ENCODE measurements at places on chromosomes 5 and 9.
A peak's percentile ranks its signal among the peaks of the same experiment; 100 is the strongest.

DNA sequence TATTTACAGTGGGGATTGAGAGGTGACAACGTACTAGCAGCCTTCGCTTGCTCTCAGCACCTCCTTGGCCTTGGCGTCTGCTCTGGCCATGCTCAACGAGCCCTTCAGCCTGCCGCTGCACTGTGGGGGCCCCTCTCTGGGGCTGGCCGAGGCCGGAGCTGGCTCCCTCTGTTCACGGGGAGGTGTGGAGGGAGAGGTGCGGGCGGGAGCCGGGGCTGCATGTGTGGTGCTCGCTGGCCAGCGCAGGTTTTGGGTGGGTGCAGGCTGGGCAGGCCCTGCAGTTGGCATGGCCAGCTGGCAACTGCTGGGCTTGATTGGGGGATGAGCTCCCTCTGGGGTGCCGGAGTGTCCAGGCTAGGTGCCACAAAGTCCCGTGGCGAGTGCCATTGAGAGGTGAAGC is 5.8 kb upstream of the DMRTA1 start:
- no peak for DNase-seq

DNA sequence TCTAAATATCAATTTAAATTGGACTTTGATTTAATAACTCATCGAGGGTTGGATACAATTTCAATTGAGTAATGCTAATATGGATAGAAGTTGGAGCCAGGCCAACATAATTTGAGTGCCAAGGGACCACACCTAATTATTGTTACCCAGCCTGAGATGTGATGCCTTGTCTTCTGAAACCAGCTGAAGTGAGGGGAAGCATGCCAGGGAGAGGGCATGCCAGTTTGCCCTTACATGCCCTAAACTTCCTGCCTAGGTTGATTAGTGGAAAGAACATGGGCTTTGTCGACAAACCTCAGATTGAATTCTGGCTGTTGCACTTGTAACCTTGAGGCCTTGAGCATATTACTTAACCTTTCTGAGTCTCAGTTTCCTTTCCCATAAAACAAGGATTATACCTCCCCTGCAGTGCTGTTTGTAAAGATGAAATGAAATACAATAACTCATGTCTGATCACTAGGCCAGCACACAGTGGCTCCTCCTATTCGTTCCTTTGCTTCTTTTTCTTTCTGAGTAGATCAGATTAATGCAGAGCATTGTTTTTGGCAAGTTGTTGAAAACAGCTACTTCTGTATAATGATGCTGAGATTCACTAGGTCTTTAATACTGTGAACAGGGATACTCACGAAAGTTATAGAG is 412.8 kb downstream of the TLE4 start:
- DNase-seq: no peak

- no peak for DNase-seq
Measured at GRCh38 chr5:77146896-77147295, 59.8 kb upstream of the ZBED3 start.

- no peak for DNase-seq
Measured at GRCh38 chr5:57825031-57825686, 342.5 kb upstream of the ACTBL2 start.

GRCh38 chr5:172593721-172594235 is 47.3 kb upstream of the NEURL1B start:
- DNase-seq: no peak

DNA sequence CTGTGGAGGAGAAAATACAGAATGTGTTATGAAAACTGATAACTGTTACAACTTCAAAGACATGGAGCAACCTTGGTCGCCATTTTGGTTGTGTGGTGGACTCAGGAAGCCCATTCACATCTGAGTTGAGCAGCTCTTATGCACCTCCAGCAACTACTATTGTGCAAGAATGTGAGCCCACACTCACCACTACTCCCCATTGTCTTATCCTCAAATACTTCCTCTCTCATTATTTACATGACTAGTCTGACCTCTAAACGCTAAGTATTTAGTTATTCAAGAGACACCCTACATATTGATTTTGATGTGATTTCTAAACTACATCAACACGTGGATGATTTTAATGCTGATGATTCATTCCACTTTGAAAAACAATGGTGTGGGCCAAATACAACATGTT is 516.6 kb upstream of the CLINT1 start:
- no peak for DNase-seq

- DNase-seq: no peak
Measured at GRCh38 chr5:87150630-87151029, 117.1 kb upstream of the RASA1 start.

GRCh38 chr9:77022783-77023440 is 3.5 kb downstream of the FOXB2 start:
- no peak for DNase-seq

DNA sequence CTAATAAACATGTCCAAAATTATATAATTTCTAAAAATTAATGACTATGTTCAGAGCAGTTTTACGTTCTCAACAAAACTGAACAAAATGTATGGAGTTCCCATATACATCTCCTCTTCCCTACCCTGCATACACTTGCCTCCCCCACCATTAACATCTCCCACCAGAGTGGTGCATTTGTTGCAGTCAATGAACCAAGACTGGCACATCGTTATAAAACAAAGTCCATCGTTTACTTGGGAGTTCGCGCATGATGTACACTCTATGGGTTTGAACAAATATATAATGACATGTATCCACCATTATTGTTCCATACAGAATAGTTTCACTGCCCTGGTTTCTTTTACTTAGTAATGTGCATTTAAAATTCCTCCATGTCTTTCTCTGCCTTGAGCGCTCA is 130.1 kb downstream of the APBA1 start:
- DNase-seq: no peak

DNA sequence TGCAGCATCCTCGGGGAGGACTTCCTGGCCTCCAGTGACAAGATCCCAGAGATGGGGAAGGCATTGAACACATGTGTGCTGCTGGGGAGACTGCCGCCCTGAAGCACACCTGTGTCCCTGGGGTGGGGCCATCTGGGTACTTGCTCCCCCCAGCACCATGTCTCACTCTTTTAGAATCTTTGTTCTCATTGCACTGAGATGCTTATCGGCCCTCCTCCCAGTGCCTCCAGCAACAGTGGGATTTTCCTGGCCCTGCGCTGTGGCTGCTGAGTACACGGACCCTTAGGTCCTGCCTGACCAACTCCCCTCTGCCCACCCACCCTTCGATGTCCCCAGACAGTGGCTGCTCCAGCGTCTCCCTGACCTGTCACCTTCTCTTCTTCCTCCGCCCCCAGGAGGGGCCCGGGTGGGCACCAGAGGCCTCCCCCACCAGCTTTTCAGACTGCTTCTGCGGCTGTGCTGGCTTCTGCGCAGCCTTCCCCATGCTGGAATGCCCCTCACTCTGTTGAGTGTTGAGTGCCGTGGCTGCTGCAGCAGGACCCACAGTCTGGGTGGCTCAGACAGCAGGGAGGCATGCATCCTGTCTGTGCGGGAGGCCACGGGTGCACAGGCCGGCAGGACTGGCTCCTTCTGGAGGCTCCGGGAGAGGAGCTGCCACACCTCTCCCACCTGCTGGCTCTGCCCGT is 145.9 kb upstream of the IRX2 start:
- DNase-seq: no peak

- DNase-seq: no peak
Measured at GRCh38 chr5:157801-158200, 33.5 kb upstream of the LRRC14B start.

DNA sequence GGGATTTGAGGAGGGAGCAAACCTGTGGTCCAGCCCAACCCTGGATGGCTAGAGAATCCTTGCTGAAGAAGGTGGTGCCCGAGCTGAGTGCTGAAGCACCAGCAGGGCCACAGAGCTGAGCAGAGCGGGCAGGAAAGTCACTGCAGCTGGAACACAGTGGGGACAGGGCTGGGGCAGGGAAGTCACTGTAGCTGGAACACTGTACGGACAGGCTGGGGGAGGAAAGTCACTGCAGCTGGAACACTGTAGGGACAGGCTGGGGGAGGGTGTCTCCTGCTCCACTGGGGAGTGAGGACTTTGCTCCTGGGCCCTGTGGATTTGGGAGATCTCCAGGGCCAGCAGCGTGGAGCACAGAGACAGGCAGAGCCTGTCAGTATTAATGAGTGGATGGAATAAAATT is 9.0 kb upstream of the SUSD3 start:
- DNase-seq: no peak

GRCh38 chr9:7266911-7267595 is 509.3 kb downstream of the KDM4C start:
- no peak for DNase-seq

DNA sequence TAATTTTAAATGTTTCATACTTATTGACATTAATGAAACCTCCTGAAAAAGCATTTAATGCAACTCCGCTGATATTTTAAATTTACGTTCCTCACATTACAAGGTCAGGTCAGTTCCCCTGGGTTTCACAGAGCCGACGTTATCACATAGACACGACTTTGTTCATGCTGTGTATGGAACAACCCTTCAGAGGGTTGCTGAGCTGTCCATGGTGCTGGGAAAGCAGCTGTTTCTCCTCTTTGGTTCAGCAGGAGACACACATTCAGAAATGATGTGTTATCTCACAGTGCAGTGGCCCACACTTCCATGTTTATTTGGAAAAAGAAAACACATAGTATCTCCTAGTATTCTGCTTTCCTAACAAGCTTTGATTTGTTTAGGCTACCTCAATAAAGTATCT is 53.5 kb downstream of the PPP2R2B start:
- no peak for DNase-seq

DNA sequence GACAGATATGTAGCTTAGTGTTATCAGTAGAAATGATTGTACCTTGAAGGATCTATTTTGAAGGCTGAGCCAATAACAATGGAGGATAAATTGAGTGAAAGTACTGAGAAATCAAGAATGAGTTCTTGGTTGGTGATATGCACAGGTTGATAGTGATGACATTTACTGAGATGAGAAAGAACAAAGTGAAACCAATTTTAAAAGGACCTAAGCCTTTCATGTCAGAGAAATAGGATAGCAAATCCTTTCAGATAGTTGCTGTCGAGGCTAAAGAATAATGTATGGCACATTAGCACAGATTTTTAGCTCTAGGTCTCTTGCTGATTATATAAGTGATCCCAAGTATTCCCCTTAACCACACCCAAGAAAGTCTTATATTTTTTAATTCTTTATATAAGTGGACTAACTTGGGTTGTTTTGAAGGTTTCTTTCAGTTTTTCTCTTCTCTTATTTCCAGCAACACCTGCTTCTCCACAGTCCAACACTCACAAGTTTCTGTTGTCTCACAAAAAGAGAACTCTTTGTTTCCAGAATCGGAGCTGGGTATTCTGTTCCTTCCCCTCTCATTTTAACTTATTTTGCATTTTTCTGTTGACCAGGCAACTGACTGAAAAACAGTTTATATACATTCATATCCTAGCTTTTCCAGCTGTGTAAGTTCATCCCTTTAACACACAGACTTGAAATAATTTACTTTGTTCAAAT is 286.9 kb upstream of the ATP10B start:
- DNase-seq: no peak

DNA sequence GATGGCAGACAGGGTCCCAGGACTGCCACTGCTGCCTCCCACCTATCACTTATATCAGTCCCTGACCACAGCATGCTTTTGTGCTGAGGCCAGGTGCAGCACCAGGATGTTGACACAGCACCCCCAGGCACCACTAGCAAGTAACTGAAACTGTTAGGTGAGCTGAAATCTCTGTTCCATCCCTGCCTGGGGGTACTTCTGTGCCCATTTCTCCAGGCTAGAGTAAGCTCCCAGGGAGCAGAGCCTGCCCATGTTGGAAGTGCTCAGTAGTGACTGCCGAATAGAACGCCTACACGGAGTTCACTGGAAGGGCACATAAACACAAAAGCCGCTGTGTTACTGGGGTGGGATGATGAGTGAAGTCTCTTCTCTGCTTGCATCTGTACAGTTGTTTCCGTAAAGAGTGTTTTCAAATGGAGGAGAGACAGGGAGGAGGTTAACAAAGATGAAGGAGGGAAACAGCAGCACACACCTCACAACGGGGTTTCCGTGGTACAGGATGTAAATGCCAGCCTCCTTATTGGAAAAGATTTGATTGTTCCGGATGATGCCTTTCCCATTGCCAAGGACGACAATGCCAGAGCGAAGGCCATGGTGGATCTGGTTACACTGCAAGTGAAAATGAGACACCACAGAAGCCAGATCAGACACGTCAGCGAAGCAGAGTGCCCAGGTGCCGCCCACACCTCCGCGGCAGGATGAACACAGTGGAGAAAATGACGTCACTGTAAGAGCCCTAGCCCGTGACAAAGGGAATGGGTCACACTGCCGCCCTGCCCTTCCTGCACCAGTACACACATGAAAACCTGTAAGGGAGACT is 43.1 kb downstream of the POLR1E start:
- DNase-seq: peak; percentile 36

DNA sequence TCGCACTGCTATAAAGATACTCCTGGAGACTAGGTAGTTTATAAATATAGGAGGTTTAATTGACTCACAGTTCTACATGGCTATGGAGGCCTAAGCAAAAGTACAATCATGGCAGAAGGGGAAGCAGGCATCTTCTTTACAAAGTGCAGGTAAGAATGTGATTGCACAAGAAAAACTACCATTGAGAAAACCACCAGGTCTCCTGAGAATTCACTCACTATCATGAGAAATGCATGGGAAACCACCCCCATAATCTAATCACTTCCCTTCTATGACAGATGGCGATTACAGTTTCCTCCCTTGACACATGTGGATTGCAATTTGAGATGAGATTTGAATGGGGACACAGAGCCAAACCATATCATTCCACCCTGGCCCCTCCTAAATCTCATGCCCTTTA is 121.2 kb upstream of the ST8SIA4 start:
- no peak for DNase-seq

GRCh38 chr5:67404256-67405100 is 207.9 kb upstream of the CD180 start:
- DNase-seq: no peak

- no peak for DNase-seq
Measured at GRCh38 chr5:172644266-172644665, 3.2 kb downstream of the NEURL1B start.

GRCh38 chr9:125525921-125526631 is 180.9 kb downstream of the MAPKAP1 start:
- DNase-seq: no peak

DNA sequence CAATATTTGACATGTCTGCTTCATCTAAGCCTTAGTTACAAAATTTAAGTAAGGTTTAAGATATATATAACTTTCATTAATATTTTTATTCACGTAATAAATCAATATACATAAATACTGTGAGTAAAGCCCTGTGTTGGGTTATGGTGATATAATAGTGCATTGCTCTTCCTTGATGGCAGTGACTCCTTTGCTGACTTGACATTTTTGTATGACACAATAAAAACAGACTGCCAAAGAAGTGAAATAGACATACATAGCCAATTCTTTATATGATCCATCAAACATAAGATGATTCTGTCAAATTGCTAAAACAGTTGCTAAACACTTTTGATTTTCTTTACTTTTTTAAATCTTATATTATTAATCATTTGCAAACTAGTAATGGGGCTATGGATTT is 1518.2 kb downstream of the EFNA5 start:
- no peak for DNase-seq
